Urinary bladder (tissue), 4 donors: ENCODE measurements at places on chromosomes 12 and 14. TPM values are rescaled to one million over a fixed set of nuclear protein-coding genes. Genes with fewer than 3 reads are reported as not detected.

The SPSB2 gene
- 3.2 TPM for total RNA-seq

The IFT81 gene
- 54.0 TPM for total RNA-seq

The PLEK2 gene
- total RNA-seq = 4.0 TPM

The ARHGAP5 gene
- 338 TPM for total RNA-seq

DNA sequence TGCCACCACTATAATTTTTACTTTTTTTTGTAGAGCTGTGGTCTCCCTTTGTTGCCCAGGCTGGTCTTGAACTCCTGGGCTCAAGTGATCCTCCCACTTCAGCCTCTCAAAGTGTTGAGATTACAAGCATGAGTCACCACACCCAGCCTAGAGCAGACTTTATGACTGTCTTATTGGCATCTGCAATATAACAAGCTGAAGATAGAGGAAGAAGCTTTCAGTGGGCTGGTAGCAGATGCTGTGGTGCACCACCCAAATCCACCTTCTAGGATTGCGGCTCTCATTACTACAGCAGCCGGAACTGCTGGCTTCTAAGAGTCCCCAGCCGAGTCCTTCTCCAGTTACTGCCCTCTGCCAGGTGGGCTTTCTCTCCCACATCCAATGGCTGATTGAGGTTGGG lies 7.6 kb upstream of the STK38L start:
- DNase-seq = no peak

- DNase-seq = no peak
These were observed 12.1 kb upstream of the FBRSL1 start for GRCh38 chr12:132477703-132478432.

- no peak for DNase-seq
These were observed 23.2 kb upstream of the MTHFD1 start for GRCh38 chr14:64364907-64365306.

DNA sequence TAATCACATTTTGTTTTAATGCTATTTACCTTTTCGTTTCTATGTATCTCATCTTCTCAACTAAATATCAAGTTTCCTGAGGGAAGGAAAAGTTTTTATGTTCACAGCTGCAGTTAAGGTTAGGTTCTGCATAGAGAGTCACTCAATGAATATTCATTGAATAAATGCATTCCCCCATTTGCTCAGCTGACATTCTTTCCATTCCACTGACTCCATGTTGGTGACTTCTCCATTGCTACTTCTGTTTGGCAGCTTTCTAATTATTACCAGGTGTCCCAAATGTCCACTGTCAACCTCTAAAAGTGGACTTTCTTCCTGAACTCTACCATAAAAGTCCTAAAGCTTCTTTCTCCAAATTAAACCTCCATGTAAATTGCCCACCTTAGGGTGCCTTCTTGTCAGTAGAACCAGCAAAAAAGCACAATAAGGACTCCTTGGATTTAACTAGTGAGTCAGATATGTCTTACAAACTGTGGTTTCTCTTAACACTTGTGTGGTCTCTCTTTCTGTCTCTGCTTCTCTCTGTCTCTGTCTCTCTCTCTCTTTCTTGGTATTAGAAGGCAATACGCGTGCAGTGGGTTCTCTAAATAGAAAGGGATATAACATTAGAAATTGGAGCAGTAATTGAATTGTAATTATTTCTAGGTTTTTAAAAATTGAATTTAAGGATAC lies 85.9 kb downstream of the TMEM117 start:
- no peak for DNase-seq

- DNase-seq = no peak
These were observed 3.6 kb downstream of the SMCO3 start for GRCh38 chr12:14810167-14810952.

DNA sequence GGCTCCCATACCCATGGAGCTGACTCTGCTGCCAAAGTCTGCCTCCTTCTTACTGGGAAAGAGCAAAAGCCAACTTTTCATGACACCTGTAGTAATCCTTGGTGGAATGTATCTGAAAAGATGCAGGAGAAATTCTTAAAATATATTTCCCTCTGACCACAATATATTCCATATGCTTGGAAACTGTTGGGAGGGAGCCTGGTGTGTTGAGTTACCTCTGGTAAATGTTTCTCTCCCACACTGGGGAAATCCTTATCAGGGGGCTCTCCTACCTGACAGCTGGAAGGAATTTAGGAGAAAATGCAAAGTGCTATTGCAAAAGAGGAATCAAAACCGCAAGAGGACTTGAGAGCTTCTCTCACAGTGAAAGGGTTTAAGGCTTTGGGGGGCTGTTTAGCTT lies 139.4 kb downstream of the TBX5 start:
- DNase-seq = no peak

DNA sequence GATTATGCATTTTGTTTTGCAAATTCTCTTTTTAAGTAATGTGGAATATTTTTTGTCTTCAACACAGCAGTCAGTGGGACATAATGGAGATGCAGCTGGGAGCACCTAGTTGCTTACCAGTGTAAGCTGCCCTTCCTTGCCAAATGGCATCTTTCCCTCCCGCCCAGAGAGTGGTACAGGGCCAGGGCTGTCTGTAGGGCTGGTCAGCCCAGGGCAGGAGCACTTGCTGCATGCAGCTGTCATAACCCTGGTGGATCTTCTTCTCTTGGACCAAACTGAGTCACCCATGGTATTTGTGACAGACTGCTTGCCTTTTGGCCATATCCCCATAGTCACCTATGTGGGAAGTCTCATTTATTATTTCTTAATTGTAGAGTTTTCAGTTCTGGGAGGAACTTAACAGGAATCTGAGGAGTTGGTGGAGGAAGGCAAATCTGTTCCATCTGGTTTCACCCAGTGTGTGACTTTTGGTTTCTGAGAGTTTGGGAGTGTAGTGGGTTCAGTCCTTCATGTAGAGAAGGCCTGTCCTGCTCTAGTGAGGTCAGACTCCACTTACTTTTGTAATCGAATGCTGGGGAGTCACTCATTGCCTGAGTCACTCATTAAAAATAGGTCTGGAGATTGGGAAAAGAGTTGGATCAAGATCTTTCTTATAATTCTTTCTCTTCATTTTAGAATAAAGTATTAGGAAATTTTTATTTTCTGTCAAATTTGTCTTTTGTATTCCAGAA lies 62.0 kb upstream of the ASPG start:
- no peak for DNase-seq

DNA sequence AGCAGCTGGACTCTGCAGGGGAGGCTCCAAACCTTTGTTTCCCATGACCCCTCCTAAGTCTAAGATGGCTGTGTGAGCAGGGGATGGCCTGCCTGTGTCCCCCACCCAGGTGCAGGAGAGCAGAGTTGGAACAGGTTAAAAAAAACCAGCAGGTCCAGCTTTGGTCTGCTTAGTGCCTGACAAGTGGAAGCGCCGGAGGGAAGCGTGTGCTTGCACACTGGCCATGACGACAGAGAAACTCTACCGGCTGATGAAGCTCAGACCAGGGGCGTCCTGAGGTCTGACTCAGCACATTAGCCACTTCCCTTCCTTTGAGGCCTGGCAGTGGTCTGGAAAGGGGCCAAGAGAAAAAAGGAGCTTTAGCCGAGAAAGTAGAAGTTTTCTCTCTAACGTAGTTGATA lies 280.1 kb downstream of the VRK1 start:
- DNase-seq = peak; percentile 8

DNA sequence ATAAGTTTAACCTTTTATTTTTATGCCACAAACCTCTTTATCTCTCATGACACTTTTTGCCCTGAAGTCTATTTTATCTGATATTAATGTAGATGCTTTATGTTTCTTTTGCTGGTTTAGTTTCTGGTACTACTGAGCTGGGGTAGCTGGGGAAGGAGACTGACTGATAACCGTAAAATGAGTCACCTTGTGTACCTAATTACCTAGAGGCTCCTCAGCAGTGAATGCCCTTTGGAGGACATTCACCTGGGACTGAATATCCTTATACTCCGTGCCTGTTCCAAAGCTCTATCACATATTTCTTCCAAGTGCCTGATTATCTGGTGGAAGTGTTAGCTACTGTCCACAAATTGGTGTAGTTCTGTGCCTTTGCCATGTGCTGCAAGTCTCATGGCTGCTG lies 13.9 kb downstream of the ATL1 start:
- DNase-seq = no peak

GRCh38 chr12:116563262-116563661 lies 4.1 kb downstream of the MAP1LC3B2 start:
- DNase-seq = no peak

GRCh38 chr14:74505831-74506230 lies 12.3 kb downstream of the ISCA2 start:
- no peak for DNase-seq

DNA sequence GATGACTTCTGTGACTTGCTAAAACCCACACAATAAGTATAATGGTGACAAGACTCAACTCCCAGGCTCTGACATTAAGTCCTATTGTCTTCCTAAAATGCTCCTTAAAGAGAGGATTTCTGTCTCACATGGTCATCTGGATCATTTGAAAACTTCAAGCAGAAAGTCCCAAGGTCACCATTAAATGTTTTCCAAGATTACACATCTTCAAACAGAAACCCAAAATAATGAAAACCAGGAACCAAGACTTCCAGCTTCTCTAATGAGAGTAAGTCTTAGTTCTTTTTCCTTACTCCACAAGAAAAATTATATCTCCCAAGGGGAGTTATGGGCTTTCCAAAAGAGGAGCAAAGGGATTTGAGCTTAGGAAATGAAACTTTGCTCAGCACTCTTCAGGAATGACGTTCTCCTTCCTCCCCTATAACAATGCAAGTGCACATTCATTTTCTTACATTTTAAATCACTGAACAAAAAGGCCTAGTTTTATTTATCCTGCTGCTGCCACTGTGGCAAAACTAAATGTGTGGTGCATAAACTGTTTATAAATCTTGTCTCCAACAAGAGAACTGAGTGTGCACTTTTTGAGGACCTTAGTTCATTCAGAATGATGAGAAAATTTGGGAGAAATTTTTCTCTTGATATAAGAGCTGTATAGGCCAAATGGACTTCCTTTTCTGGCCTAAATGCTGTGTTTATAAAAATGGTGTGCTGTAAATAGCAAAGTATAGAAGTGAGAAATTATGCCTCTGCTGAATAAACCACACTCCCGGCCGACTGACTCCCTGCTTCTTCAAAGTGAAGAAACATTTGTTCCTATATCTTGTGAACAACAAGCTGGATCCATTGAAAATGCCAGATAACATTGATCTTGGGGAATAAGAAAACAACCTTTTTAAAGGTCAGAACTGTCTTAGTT lies 148.4 kb upstream of the PLEKHG7 start:
- DNase-seq = no peak

DNA sequence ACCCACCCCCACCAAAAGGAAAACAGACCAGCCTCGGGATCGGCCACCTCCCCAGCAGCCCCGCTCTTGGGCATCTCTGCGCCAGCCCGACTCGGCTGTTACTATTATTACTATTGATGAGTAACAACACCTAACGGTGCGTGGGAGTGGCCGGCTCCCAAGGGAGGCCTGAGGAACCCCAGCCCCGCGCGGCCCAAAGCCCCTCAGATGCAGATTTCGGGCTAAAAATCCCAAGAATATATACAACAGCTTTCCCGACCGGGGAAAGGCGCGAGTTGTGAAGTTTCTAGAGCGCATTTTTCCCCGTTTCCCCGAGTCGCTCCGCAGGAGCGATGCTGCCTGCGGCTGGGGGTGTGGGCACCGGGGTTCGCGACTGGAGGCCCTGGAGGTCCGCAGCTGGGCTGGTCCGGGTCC lies 565 bp downstream of the NT5DC3 start:
- DNase-seq = no peak

DNA sequence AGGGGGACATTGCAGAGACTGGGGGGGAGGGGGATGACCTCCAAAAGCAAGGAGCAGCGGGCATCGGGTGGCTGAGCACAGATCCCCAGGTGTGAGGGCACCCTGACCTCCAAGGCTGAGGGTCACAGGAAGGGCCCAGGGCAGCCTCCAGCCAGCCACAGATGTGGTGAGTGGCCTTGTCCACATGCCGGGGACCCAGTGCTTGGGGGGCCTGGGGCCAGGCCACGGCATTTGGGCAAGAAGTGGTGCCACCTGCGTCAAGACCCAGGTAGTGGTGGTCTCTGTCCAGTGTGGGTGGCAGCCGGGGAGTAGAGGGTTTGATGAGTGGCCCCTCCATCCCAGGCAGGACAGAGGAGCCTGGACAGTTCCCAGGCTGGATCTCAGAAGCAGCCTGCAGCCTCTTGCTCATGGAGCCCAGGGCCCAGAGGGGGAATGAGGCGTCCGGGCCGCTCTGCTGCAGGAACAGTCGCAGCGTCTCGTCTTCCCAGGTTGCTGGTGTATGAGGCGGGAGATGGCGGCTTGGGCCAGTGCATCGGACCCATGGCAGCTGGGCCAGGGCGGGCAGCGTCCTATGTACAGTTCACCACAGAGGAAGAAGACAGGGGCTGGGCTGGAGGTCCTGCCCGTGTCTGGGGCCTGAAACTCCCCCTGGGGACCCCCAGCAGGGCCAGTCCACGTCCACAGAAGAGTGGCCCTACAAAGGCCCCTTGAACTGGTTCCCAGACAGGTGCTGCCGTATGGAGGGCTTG lies 33.5 kb downstream of the CCNK start:
- no peak for DNase-seq

DNA sequence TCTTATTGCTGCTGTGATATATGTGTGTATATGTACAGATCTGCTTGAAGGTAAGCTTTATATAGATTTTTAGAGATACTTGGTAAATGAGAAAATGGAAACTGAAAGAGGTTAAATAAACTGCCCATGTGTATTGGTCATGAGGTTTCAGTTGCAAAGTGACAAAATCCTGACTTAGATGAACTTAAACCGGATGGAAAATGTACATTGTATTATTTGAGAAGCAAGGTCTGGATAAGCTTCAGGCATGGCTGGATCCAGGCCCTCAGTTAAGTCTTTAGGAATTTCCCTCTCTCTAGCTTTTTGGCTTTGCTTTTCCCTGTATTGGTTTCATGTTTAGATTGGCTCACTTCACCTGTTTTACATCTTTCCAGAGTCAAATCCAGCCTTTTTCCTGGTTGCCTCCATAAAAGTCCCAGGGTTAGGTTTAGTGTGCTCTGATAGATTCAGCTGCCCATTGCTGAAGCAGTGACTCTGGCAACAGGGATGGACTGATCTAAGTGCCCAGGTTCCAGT lies 21.0 kb upstream of the MAP1LC3B2 start:
- DNase-seq = no peak

GRCh38 chr14:69108358-69108757 lies 44.6 kb downstream of the DCAF5 start:
- DNase-seq = no peak

GRCh38 chr14:64478634-64479250 lies 13.4 kb downstream of the AKAP5 start:
- DNase-seq = no peak

DNA sequence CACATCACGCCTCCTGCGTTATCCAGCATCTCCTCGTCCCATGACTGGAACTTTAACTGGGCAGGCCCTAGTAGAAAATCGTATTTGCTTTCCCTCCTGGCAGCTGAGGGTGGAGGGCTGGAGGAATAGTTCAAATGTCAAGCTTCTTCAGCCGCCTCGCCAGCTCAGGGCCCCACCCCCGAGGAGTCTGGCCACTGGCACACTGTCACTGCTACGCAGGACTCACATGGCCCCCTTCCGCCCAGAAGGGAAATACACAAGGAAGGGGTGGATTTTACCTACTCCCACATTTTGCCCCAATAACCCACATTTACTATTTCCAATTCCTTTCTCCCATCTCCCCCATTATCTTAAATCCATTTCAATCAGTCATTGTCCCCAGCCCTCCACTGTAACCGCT lies 8.6 kb downstream of the SLC6A13 start:
- DNase-seq = no peak
